ENCODE measurements at places on chromosomes 3 and 15.

GRCh38 chr3:134373271-134374104 lies 759 bp downstream of the AMOTL2 start:
- DNase-seq = no peak

DNA sequence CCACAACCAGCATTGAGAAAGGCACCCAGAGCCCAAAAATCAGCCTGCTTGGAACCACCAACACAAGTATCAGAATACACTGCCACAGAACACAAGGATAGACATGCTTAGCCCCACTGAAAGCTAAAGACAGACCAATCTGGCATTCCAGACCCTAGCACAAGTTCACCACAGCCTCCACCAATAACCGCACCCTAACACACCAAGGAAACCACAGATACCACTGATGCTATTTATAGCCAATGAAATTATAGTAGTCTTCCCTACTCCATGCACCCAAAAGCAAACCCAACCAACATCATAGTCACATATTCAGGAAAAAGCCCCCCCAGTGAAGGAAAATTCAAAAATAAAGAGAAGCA lies 83.9 kb upstream of the STT3B start:
- DNase-seq = no peak

DNA sequence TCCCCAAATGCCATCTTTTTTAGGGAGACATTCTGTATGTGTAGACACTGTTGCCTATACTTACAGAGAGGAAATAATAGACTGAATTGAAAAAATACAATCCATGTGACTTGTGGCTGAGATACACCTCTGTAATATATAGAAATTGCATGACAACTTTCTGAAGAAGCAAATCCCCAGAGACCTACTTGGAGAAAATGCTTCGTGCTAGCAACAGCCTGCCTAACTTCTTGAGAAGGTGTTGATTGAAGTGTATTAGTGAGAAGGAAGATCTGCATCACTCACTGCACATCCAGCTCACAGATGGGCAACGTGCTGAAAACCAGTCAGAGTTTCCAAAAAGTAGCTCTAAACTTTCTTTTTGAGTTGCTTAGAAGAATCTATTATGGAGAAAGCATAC lies 404.1 kb downstream of the EPHB1 start:
- no peak for DNase-seq

- no peak for DNase-seq
These were observed 316.5 kb upstream of the ICE2 start for GRCh38 chr15:60795471-60795870.
